Fibroblast of the aortic adventitia (primary cell): ENCODE measurements at places on chromosomes 13 and 19. TPM values are rescaled to one million over a fixed set of nuclear protein-coding genes. Genes with fewer than 3 reads are reported as not detected.

- DNase-seq = peak; percentile 41
Measured at GRCh38 chr13:67148161-67148571, 82.0 kb downstream of the PCDH9 start.

GRCh38 chr13:42040730-42041010, 7.8 kb upstream of the DGKH start:
- no peak for DNase-seq

DNA sequence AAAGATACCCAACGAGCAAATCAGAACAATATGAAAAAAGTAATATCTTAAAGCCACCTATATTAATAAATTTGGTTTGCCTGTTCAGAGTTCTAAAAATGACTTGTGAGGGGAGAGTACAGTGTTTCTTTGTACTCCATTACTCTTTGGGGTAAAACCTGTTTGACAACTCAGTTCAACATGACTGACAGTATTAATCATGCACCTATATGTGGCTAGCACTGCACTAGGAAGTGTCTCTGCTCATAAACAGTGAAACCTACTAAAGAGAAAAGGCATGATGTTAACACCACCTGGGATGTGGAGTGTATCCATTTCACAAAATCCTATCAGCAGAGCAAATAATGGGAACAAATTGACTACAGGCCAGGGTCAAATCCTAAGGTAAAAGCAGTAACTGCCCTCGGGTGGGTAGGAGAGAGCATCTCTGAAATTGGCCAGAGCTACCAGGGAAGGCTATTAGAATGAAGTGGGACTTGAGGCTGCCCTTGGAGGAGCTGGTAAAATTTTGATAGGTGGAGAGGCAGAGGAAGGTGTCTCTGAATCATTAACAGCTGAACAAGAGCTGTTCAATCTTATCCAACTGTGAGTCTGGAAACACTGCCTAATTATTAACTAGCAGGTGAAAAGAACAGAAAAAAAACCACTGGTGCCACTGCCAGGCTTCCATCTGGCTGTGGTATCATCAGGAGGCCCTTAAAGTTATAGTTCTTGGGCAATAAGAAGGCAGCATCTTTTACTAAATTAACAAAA, 365.1 kb downstream of the DNAJC15 start:
- DNase-seq = no peak

DNA sequence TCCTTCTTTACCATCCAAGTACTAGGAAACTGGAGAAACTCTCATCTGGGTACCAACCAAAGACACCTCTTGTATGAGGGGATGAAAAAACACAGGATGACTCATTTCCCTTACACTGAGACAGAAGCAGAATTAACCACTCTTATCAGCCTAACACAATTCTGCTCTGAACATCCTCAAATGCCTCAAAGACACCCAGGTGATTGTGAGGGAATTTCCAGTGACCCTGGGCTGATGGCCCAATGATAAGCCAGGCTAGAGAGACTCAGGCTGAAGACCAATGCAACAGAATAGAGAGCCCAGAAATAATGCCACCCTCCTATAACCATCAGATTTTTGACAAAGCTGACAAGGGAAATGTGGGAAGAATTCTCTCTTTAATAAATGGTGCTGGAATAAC, 7.0 kb downstream of the ZNF737 start:
- no peak for DNase-seq

DNA sequence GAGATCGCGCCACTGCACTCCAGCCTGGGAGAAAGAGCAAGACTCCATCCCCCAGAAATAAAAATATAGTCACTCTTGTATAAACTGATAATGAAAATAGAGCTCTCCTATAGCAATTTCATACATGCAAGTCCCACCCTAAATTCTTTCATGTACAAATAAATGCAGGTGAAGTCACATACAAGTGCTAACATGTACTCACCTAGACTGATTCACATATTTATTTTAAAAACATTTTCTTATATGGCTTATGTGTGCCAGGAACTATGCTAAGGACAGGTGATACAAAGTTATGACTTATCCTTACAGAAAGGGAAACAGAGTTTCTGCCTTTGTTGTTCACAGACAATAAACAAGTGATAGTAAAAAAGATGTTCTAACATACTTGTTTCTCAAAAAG, 32.0 kb downstream of the USP12 start:
- DNase-seq = no peak

- DNase-seq = no peak
Measured at GRCh38 chr13:69866555-69866954, 241.1 kb upstream of the ATXN8OS start.

DNA sequence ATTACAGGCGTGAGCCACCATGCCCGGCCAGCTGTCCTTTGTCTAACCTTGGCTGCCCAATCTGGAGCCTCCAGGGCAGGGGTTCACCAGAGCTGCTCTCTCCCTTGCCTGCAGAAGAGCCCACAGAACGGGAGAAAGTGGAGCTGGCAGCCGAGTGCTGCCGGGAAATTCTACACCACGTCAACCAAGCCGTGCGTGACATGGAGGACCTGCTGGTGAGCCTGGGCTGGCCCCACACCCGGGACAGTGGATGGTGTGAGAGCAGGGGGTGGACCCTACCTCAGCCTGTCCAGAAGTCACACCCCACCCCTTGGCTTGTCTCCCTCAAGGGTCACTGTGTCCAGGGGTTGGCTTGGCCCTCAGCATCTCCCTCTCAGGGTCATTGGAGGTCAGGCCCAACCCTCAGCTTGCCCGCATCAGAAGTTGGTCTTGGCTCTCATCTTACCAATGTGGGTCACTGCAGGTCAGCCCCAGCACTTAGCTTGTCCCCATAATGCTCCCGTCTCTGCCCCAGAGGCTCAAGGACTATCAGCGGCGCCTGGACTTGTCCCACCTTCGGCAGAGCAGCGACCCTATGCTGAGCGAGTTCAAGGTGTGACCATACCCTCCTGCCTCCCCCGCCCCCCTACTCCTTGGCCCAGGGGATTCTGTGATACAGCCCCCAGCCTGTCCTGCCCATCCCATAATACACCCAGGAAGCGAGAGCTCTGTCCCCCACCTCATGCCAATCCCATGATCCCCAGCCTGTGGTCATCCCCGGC, 20.4 kb downstream of the ARHGEF1 start:
- DNase-seq = no peak

GRCh38 chr13:79528759-79529191, 47.8 kb downstream of the NDFIP2 start:
- DNase-seq = no peak

DNA sequence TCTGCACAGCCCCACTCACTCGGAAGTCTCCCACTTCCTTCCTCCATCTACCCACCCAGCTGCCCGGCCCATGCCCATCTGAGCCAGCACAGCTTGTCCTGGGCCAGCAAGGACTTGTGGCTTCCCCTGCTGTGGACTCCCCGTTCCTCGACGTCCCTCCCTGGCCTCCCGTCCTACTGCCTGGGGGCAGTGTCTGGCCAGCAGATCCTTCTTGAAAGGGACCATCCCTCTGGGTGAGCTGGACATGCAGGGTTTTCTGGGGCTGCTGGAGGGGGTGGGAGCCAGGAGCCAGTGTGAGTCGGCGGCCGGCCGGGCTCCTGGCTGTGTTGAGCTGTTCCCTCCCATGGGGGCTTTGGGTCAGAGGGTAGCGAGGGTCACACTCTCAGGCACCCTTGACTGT, 26.7 kb downstream of the CRTC1 start:
- no peak for DNase-seq

- peak; percentile 57 for DNase-seq
Measured at GRCh38 chr19:12872941-12873890, 8.0 kb downstream of the DNASE2 start.

GRCh38 chr13:69817333-69817869, 290.2 kb upstream of the ATXN8OS start:
- no peak for DNase-seq

- DNase-seq = no peak
Measured at GRCh38 chr19:29590278-29590677, 15.8 kb upstream of the POP4 start.

- no peak for DNase-seq
Measured at GRCh38 chr19:1763648-1764639, 10.6 kb downstream of the ONECUT3 start.

GRCh38 chr13:44768775-44769581, 192.8 kb upstream of the TSC22D1 start:
- peak; percentile 59 for DNase-seq

DNA sequence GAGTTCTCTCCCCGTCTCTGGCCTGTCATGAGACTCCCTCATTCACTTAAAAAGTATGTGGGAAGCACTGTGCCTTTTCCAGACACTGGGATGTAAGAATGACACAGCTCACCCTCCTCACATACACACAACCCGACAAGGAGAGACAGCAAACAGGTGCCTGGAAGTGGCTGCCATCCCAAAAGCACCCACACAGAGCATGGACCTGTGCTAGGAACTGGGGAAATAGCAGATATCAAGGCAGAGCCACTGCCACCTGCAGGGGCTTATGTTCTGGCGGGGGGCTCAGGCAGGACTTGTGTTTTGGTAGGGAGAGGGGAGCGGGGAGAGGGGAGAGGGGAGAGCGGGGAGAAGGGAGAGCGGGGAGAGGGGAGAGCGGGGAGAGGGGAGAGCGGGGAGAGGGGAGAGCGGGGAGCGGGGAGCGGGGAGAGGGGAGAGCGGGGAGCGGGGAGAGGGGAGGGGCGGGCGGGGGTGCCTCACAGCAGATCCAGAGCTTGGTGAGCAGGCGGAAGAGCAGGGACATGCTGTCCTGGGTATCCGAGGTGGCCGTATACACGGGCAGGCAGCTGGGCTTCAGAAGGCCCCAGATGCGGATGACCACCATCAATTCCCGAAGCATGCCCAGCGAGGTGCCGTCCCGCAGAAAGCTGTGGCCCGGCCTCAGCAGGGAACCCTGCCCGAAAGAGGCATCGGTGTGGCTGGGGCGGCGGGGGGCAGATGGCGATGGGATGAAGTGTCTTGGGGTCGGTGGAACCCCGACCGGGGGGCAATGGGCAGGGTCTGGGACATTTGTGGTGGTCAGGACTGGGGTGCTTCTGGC, 12.2 kb downstream of the CFD start:
- DNase-seq = no peak

DNA sequence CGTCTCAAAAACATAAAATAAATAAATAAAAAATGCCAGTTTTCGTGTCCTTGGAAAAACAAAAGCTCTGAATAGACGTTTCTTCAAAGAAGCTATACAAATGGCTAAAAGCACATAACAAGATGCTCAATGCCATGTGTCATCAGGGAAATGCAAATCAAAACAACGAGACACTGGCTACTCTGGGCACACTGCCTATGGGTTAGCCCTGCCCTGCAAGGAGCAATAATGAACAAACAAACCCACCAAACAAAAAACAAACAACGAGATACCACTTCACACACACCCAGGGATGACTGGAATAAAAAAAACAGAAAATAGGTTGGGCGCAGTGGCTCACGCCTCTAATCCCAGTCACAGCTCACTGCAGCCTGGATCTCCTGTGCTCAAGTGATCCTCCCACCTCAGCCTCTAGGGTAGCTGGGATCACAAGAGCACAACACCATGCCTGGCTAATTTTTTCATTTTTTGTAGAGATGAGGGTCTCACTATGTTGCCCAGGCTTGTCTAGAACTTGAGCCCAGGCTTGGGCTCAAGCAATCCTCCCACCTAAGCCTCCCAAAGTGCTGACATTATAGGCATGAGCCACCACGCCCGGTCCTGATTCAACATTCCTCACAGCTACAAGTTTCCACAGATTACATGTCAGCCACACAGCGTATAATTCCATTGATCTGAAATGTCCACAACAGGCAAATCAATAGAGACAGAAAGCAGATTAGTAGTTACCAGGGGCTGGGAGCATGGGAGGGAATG, 15.5 kb upstream of the ISYNA1 start:
- no peak for DNase-seq

DNA sequence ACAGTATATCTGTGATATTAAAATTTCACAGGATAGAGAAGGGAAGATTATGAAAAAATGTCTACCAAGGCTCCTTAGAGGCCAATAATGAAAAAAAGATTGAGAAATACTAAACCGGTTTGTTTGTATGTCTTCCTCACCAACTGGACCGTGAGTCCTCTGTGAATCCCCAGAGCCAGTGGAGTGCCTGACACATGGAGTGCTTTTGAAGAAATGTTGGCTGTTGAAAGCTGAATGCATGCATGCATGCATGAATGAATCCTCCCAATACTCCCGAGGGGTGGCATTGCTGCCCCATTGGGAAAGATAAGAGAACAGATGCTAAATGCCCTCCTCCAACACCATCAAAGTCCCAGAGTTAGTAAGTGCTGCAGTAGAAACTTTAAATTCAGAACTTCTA, 152.7 kb upstream of the SERP2 start:
- no peak for DNase-seq

- DNase-seq = peak; percentile 24
Measured at GRCh38 chr13:48493851-48494250, 39.0 kb downstream of the RCBTB2 start.

DNA sequence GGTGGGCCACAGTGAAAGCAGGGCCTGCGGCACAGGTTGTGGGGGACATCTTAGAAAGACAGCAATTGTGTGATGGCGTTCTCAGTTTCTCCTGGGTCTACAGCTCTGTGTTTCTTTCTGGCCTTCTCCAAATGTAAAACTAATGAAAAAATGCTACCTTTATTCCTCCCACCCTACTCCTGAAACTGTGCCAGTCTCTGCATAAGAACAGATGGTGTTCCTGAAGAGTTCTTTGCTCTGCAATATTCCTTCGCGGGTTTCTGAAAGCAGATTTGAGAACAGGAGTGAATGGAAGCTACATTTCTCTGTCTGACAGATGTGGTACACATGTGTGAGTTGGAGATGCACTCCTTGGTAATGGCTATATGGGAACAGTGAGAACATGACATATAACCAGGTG, 18.0 kb upstream of the LRCH1 start:
- DNase-seq = no peak

GRCh38 chr13:24328145-24328544, 18.8 kb downstream of the C1QTNF9 start:
- no peak for DNase-seq

- peak; percentile 60 for DNase-seq
Measured at GRCh38 chr13:66992183-66992582, 238.0 kb downstream of the PCDH9 start.

- DNase-seq = no peak
Measured at GRCh38 chr19:2270157-2270422, 11.9 kb downstream of the PEAK3 start.

GRCh38 chr13:43838909-43839308, 40.6 kb downstream of the CCDC122 start:
- DNase-seq = peak; percentile 93

- DNase-seq = no peak
Measured at GRCh38 chr13:51881296-51881695, 19.5 kb downstream of the CCDC70 start.

THAP8 gene
- 2.5 and 4.1 TPM in 2 replicates for total RNA-seq

PSG3 gene
- not detected in 2 replicates for total RNA-seq

ZNF737 gene
- 4.8 and 15.0 TPM in 2 replicates for total RNA-seq

C13orf46 gene
- total RNA-seq = 0.16 and 0.27 TPM in 2 replicates

ZNF490 gene
- 7.4 and 8.7 TPM in 2 replicates for total RNA-seq

ARHGAP33 gene
- 5.3 and 7.4 TPM in 2 replicates for total RNA-seq

RFPL4AL1 gene
- total RNA-seq = not detected in 2 replicates

ZNF91 gene
- total RNA-seq = 16.3 and 18.7 TPM in 2 replicates

PNMA8A gene
- total RNA-seq = 2.1 and 2.3 TPM in 2 replicates

SCEL gene
- total RNA-seq = not detected in 2 replicates

VSTM2B gene
- not detected in 2 replicates for total RNA-seq

ZNF536 gene
- total RNA-seq = 0.33 and 0.90 TPM in 2 replicates

SCGB2B2 gene
- 0.09 TPM in 1 of 2 replicates, not detected in the other for total RNA-seq
